ENCODE measurements at places on chromosomes 6 and 20. TPM values are rescaled to one million over a fixed set of nuclear protein-coding genes. Genes with fewer than 3 reads are reported as not detected.

Gene HLA-DMB
- 34.6 TPM for total RNA-seq

Gene HSD17B8
- 17.0 TPM for total RNA-seq

Gene IP6K3
- 4.2 TPM for total RNA-seq

Gene RALGAPA2
- total RNA-seq = 74.1 TPM

Gene NKAIN2
- total RNA-seq = not detected

Gene WFDC5
- not detected for total RNA-seq

Gene LAMA4
- 129 TPM for total RNA-seq

Gene RAD21L1
- not detected for total RNA-seq

Gene OTOR
- total RNA-seq = not detected

Gene BCAS4
- 10.5 TPM for total RNA-seq

Gene FHL5
- 25.0 TPM for total RNA-seq

DNA sequence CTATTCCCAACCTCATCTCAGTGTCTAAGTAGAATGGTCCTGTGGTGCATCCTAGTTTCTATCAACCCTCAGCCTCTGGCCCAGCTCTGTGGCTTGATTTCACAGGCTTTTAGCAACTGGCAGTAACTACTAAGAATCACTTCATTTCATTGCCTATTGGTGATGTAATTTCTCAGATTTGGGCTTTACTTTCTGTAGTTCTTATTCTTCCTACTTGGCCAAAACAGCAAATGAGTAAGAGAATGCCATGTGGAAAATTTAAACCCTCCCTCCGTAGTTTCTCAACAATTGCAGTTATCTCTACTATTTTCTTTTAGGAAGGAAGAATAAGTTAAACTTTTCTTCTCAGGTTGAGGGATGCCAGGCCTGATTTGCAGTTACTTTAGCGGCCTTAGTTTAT, 387.3 kb downstream of the CDKAL1 start:
- DNase-seq = no peak

- no peak for DNase-seq
Measured at GRCh38 chr6:84464471-84464870, 237.0 kb upstream of the CEP162 start.

DNA sequence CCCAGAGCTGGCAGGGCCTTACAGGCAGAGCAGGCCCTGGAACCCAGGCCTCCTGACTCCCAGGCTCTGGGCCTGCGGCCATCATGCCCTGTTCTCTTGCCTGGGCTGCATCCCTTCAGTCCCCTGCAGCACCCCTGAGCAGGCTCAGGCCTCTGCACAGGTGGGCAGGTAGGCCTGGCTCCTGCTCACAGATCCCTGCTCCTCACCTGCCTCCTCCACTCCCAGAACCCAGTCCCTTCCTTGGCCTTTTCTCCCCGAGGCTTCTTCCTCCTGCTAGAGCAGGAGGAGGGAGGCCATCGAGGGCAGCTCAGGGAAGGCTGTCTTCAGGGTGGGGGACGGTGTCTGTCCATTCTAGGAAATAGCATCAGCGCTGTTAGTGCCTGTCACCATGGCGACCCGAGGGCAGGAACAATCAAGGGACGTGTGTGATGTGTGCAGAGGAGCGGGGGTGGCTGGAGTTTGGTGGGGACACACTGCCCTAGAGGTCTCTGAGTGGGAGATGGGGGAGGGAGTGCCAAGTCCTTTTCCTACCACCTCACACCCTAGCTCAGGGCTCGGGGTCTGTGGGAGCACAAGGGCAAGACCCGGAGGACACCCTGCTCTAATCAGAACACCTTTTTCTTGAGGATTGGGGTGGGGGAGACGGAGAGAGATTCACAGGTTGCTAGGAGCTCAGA, 26.6 kb downstream of the GLP1R start:
- DNase-seq = no peak

GRCh38 chr20:5770231-5770986, 20.2 kb downstream of the SHLD1 start:
- no peak for DNase-seq

- peak; percentile 75 for DNase-seq
Measured at GRCh38 chr20:21607971-21608725, 94.3 kb upstream of the NKX2-2 start.

- DNase-seq = no peak
Measured at GRCh38 chr6:109662192-109662591, 28.8 kb downstream of the AK9 start.

DNA sequence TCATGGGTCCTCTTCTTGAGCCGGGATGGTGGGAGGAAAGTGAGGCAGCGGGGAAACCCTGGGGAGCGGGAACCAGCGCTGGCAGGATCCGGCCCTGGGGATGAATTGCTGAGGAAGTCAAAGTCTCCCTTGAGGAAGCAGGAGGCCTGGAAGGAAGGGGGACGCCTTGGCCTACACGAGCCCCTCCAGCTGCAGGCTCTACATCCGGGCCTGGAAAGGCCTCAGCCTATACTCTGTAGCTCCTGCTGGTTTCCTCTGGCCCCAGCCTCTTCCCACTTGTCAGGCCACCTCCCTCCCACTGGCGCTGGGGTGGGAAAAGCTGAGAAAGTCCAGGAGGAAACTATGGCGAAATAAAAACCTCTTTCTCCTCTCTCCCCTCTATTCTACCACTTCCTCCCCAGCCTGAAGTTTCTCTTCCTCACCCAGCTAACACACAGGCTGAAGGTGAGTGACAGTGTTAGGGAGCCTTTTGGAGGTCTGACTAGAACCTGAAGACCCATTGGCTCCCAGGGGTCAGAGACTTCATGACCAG, 14.9 kb downstream of the TREML2 start:
- no peak for DNase-seq

DNA sequence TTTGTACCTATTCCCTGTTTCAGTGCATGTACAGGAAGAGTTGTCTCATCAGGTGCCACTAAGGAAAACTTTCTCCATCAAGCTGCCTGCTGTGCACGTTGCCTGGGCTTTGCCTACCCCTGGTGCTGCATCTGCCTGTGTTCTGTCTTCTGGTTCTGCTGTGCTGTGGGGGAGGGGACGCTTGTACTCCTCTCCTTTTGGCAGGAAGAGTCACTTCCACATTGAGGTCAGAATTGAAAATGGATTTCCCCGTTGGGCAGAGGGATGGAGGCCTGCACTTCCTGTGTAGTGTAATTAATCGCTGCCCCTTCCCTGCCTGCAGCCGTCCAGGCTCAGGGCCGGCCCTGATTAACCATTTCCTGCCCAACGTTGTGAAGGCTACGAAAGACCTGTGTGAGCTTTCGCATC, 153.3 kb downstream of the SCML4 start:
- no peak for DNase-seq

- DNase-seq = no peak
Measured at GRCh38 chr6:43760210-43761168, 9.5 kb upstream of the VEGFA start.

- DNase-seq = no peak
Measured at GRCh38 chr20:37329481-37330165, 16.3 kb upstream of the SRC start.

GRCh38 chr6:31037169-31037568, 26.9 kb downstream of the MUC22 start:
- DNase-seq = no peak

- no peak for DNase-seq
Measured at GRCh38 chr20:9290331-9290730, 221.4 kb downstream of the PLCB4 start.

DNA sequence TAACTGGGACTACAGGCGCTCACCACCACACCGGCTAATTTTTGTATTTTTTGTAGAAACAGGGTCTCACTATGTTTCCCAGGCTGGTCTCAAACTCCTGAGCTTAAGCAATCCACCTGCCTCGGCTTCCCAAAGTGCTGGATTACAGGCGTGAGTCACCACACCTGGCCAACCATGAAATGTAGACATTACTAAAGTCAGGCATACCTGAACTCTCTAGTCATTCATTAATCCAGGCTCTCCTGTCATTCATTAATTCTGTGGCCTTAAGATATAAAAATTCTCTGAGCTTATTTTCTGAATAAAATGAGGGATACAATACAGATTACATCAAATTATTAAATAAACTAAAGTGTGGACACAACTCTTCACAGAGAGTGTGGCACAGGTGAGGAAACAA, 159.7 kb downstream of the GMDS start:
- DNase-seq = no peak

DNA sequence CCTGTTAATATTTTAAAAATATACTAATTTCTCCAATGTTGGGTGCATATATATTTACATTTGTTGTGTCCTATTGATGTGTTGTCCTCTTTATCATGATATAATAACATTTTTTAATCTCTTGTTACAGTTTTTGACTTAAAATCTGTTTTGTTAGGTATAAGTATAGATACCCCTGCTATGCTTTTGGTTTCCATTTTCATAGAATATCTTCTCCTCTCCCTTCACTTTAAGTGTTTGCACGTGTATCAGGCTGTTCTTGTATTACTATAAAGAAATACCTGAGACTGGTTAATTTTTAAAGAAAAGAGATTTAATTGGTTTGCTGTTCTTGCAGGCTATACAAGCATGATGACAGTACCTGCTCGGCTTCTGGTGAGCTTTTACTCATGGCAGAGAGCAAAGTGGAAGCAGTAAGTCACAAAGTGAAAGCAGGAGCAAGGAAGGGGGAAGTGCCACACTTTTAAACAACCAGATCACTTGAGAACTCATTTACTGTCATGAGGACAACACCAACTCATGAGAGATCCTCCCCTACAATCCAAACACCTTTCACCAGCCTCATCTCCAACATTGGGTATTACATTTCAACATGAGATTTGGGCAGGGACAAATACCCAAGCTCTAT, 340.5 kb upstream of the SYNCRIP start:
- no peak for DNase-seq

DNA sequence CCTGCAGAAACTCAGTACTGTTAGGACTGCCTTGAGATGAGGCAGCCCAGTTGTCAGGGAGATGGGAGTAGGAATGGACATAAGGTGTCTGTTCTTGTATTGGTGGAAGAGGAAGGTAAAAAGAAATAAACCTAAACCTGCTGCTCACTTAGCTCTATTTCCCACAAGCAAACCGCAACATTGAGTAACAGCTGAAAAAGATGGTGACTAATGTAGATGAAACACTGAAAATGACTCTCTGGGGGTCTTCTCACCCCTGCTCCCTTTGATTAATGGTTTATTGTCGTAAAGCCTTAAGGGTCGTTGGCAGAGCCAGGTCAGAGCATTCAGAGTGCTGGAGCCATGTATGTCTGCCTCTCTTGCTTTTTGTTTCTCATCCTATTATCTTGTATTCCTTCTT, 87.5 kb downstream of the FOXO3 start:
- DNase-seq = no peak

DNA sequence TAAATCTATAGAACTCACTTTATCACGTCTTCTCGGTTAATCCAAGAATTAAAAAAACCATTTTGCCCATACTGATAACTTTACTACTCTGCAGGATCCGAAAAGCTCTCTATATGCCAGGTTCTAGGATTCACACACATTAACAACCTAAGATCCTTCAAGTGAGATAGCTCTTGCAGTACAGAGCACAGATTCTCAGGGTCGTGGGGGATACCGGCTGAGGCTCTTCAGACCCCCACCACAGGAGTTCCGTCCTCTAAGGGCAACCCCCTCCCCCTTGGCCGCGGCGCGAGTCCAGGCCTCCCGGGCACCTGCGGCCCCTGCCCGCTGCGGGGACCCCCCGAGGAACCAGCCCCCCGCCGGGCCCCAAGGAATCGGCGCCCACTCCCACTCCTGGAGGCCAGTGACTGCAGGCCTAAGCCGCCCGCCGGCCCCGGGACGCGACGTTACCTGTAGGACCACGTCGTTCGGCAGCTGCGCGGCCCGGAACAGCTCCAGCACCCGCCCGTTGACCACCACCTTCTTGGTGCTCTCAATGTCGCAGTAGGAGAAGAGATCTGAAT, 892 bp downstream of the REPS1 start:
- no peak for DNase-seq

DNA sequence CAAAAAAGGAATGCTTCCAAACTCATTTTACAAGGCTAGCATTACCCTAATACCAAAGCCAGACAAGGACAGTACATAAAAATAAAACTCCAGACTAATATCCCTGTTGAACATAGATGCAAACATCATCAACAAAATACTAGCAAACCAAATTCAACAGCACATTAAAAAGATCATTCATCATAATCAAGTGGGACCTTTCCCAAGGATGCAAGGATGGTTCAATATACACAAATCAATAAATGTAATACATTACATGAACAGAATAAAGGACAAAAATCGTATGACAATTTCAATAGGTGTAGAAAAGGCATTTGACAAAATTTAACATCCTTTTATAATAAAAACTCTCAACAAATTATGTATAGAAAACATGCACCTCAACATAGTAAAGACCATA, 66.6 kb upstream of the CNR1 start:
- no peak for DNase-seq

DNA sequence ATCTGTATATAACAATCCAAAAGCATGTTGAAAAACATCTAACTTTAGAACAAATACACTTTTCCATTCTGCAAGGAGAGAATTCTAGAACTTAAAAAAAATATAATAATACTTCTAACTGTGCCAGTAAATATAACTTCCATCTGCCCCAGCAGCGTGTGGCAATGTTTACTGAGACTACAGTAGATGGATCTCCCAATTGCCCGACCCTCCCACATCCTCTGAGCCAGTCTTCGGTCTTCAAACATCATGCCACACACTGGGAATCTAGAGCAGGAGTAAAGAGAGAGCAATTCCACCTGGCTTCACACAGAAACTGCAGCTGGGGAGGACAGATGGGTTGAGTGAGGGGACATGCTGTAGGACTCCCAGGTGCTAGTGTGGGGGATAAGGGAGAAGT, 121.3 kb upstream of the NHSL1 start:
- no peak for DNase-seq

DNA sequence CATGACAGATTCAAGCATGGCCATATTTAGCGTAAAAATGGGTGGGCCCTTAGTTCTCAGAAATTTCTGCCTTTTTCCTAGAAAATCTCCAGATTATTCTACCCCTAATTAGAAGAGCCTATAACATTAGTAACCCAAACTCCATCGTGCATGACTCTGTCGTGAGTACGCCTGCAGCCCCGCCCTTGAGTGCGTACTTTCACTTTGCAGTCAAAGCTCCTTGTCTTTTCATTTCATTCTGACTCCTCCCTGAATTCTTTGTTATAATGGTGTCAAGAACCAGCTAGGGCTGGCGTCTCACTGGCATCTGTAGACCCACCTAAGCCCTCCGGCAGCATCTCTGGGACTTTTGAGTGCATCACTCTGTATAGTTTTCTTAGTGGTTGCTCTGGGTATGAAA, 61.7 kb upstream of the NOX3 start:
- DNase-seq = no peak

All from breast epithelium (tissue), 4 donors.